ENCODE measurements at places on chromosomes 12 and 14.

DNA sequence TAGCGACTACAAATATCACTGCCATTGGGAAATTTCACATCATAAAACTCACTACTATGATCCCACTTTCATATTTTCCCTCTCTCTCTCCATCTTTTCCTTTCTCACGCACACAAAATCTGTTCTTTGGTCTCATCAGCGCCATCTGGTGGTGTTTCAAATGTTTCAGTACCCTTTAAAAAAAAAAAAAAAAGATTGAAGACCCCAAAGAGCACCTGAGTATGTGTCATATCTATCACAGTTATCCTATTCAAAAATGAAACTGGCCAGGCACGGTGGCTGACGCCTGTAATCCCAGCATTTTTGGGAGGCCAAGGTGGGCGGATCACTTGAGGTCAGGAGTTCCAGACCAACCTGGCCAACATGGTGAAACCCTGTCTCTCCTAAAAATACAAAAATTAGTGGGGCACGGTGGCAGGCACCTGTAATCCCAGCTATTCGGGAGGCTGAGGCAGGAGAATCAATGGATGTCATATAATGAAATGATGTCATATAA lies 72.4 kb downstream of the TTC9 start:
- DNase-seq, result peak; percentile 26

- no peak for DNase-seq
These were observed 100.6 kb downstream of the TNFAIP2 start for GRCh38 chr14:103223818-103224352.

DNA sequence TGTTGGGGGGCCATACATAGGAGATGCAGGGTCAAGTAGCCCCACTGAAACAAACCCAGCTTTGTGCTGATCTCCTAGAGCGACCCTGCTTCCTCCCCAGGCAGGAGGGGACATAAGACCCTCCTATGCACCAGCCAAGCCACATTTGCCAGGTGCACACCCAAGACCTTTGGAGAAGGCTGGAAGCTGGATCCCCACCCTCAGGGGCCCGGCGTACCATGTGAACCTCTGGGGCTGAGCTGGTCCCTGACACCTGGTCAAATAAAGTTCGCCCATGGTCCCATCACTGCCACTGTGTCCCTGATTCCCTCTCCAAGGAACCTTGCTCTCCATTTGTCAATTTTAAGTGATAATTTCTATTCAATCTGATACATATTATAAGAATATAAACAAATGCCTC lies 162.1 kb upstream of the VASH1 start:
- no peak for DNase-seq

DNA sequence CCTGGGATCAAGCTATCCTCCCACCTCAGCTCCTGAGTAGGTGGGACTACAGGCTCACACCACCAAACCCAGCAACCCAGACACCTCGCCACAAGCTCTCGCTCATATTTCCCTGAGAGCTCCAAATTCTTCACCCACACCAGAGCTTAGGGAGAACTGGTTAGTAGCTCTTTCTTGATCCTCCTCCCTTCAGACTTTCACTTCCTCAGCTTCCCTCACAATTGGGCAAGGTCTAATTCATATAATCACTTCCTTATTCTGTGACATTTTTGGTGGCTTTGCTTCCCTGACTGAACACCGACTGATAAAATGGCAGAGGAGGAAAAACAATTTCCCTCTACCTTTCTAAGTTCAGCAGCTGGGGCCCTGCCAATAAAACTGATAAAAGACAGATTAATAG lies 88.5 kb downstream of the GXYLT1 start:
- DNase-seq, result no peak

- DNase-seq, result no peak
These were observed 22.4 kb upstream of the DYRK2 start for GRCh38 chr12:67626156-67626555.

- DNase-seq, result peak; percentile 21
These were observed 9.8 kb downstream of the CPNE6 start for GRCh38 chr14:24080888-24081738.

DNA sequence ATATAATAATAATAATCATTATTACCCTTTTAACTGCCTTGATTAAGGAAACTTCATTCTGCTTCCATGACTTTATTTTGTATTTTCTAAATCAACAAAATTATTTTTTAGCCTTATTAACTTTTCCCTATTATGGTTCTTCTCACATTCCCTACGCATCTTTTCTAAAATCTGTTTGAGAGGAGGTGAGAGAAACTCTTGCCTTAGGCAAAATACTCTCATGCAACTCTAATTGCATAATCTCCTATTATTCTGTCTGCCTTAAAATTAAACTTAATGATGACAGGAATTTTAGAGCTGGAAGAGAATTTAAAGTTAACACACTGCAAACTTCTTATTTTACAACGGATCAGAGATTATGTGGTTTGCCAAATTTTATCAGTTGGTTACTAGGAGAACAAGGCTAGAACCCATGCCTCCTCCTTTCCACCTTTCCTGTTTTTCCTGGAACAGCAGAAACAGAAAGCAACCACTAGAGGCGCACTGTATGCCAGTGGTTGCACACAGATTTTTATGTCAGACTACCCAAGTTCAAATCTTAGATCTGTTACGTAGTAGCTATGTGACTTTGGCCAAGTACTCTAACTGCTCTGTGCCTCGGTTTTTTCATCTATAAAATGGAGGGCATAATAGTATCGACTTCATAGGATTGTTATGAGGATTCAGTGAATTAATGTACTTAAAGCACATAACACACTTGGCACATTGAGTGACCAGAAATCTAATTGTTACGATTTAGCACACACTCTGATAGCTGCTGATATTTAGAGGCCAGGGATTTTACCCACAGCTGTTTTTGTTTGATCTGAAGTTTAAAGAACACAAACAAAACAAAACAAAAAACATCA lies 4.3 kb upstream of the BRMS1L start:
- no peak for DNase-seq

- DNase-seq, result peak; percentile 60
These were observed 288.5 kb upstream of the G2E3 start for GRCh38 chr14:30270200-30271161.

GRCh38 chr14:20516921-20517320 lies 11.6 kb downstream of the RNASE10 start:
- DNase-seq, result no peak

GRCh38 chr12:116055895-116056607 lies 221.4 kb downstream of the MED13L start:
- no peak for DNase-seq

DNA sequence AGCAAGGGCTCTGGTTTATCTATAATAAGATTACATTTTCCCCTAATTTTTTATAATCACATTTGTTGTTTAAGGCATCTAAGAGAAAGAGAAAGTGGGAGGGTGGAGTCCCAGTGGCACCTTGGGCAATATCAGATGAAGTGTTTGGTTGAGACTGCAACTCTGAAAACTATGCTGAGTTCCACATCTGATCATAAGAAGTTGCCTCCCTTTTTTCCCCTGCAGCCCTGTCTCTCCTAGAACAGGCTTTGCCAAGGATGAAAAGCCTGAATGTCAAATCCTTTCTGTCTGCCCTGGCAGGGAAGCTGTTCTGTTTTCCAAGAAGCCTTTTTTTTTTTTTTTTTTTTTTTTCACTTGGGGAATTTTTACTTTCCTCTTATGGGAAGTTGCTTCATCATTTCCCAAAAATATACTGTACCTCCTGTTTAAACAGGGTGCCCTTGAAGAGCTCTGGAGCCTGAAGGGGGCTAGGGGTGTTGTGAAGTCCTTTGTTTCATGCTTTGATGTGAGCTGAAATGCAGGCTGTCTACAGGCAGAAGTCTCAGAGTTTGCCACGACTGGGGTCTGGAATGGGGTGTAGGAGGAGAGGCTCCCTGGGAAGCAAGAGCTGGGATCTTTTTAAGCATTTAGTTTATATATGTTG lies 71.3 kb downstream of the SUSD6 start:
- DNase-seq, result no peak

- DNase-seq, result no peak
These were observed 115.5 kb downstream of the DYRK2 start for GRCh38 chr12:67764055-67764454.

DNA sequence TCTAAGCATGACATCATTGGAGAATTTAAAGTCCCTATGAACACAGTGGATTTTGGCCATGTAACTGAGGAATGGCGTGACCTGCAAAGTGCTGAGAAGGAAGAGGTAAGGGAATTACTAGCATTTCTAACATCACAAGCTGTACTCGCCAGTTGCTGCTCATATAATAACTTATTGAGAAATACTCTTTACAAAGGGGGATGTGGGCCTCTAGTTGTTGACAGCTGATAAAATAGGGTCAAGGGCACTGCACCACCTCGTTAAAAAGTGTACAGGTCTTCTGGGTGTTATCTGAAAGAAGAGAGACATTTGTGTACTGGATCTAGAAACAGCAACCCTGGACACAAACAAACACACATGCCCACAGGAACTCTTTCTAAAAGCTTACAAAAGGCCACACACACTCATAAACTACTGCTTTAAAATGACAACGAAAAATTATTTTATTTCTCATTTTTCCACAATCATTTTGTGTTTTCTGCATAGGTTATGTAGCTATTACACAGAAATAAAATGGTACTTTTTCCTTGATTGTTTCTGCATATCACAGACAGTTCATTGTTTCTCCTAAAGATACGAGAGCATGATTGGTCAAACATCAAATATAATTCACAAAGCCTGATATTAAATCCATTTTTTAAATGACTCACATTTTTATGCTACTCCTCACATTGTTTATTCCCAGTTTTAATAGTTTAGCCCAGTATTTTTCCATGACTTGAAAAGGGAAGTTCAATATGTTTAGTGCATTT lies 391.1 kb downstream of the PAWR start:
- DNase-seq, result no peak

DNA sequence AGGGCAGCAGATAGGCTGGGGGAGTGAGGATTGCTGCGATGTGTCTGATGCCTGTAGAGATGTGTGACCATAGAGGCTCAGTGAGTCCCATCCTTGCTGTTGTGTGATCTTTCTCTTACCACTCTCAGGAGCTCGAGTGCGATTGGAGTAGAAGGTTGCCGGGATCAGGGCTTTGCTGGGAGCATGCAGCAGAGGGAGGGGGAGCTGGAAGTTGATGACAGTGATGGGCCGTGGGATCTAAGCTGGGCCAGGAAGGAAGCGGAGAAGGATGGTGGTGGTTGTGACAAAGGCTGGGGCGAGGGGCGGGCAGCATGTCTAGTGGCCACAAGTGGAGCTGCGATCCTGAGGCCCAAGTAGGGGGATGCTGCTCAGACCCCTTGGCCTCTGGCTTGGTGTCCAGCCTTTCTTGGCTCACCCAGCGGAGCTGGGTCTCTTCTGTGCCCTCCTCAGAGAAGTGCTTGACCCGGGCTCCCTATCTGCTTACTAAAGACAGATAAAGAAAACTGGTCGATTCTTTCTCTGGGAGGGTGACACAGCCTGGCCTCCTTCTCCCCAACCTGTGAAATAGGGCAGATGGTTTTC lies 66.2 kb downstream of the PRMT8 start:
- DNase-seq, result no peak

GRCh38 chr14:101622251-101623076 lies 61.2 kb downstream of the DIO3 start:
- no peak for DNase-seq

DNA sequence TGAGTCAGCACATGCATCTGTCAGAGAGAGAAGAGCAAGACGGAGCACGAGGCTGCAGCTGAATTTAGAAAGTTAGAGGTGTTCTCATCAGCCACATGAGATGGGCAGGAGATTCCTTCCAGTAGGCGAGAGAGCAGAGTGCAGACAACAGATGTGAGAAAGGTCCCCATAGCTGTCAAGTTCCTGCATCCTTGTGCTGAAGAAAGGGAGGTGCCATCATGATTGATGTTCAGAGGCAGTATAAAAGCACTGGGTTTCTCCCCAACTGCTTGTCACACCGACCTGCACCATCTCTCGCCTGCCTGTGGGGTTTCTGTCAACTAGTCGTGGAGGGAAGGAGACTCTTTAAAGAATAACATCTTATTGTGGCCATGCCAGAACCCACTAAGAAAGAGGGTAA lies at the start of gene MYBPC1:
Gene MYBPC1 (plus strand): TSS at position 272 of the 400 bp plus-strand sequence. CDS start 100 bp downstream, at position 372.
- DNase-seq, result no peak

DNA sequence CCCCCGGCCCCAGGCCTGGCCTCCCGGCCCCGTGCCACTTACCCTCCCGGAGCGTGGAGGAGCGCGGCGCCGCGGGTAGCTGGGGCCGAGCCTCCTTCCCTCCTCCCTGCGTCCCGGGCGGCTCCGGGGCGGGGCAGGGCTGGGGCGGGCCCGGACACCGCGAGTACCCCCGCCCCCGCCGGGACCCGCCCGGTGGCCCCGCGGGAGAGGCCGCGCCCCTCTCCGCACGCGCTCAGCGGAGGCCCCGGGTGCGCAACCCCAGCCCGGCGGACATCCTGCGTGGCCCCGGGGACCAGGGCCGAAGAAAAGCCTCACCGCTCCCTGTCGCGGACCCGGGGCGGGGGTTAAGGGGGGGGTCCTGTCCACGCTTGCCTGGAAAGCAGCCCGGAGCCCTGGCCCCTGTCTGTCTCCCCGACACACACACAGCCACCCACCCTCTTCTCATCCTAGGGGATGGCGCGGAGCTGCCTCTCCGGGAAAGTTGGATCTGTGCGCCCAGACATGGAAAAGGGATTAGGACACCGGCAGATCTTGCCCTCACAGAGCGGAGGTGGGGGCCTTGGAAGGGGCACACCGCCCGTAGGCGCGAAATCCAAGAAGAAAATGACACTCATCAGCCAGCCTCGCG lies at the start of gene SYNE3:
Gene SYNE3 (minus strand): TSS at position 97 of the 628 bp plus-strand sequence. CDS start 40,829 bp downstream, outside the sequence.
- DNase-seq, result no peak

All from NCI-H2081 treated with DMSO at 0.1 percent for 48 hours (cell line).